ENCODE measurements at places on chromosomes 4 and X.
A peak's percentile ranks its signal among the peaks of the same experiment; 100 is the strongest.

GRCh38 chrX:13015536-13016236 is 28.7 kb downstream of the FAM9C start:
- H3K27ac ChIP-seq: no peak overlapping the region
- peaks cover 55% of the 10 kb centered on the region for H3K4me1 ChIP-seq
- no peak overlapping the region for H3K4me3 ChIP-seq
- peaks cover 6% of the 10 kb centered on the region for H3K36me3 ChIP-seq
- no peak for DNase-seq
- H3K27me3 ChIP-seq: no peaks in the 10 kb centered on the region

GRCh38 chr4:29058531-29058930 is 1661.6 kb upstream of the PCDH7 start:
- H3K27me3 ChIP-seq: no peaks in the 10 kb centered on the region
- no peaks in the 10 kb centered on the region for H3K4me1 ChIP-seq
- no peak overlapping the region for H3K4me3 ChIP-seq
- H3K36me3 ChIP-seq: no peaks in the 10 kb centered on the region

DNA sequence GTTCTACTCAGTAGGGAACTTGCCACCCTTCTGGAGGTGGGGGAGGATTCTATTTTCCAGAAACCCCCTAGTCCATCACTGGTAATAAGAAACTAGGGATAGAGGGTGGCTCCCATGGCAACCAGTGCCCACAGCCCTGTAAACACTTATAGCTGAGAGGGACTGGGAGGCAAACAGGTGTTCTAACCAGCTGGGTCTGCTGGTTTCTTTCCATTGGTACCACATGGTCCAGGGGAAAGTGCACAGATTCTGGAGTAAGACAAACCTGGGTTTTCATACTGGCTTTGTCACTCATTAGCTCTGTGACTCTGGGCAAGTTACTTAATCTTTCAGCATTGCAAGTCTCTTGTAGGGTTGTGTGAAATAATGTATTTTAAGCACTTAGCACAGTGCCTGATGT is 26.9 kb downstream of the IGSF1 start:
- peaks cover 3% of the 10 kb centered on the region for H3K4me1 ChIP-seq
- H3K4me3 ChIP-seq: no peak overlapping the region
- H3K27ac ChIP-seq: no peak overlapping the region
- no peaks in the 10 kb centered on the region for H3K27me3 ChIP-seq

DNA sequence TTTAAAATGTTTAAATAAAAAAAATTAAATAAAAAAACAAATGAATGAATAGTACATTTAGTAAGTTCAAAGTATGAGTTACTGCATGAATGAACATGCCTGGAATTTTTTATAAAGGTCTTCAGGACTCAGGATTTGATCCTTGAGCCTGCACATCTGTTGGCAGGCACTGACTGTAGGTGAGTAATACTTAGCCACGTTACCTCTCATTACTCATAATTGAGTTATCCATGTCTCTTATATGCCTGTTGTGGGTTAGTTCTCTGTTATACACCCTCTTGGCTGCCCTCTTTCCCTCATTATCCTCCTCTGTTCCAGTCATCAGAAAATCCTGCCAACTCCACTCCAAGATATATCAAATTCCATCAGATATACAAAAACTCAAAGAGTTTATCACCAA is 276.0 kb downstream of the FBXW7 start:
- no peak for DNase-seq
- H3K4me3 ChIP-seq: no peak overlapping the region
- H3K36me3 ChIP-seq: peaks cover 5% of the 10 kb centered on the region
- H3K27me3 ChIP-seq: peaks cover 5% of the 10 kb centered on the region
- peaks cover 8% of the 10 kb centered on the region for H3K4me1 ChIP-seq

- H3K4me1 ChIP-seq: peaks cover 2% of the 10 kb centered on the region
- no peak overlapping the region for H3K27ac ChIP-seq
- no peak overlapping the region for H3K4me3 ChIP-seq
- H3K27me3 ChIP-seq: peaks cover 8% of the 10 kb centered on the region
Measured at GRCh38 chr4:159002950-159003349, 99.9 kb upstream of the RAPGEF2 start.

GRCh38 chrX:31349515-31349914 is 277.7 kb upstream of the FTHL17 start:
- H3K4me1 ChIP-seq: no peaks in the 10 kb centered on the region
- H3K27me3 ChIP-seq: no peaks in the 10 kb centered on the region
- no peaks in the 10 kb centered on the region for H3K36me3 ChIP-seq
- no peak overlapping the region for H3K27ac ChIP-seq

DNA sequence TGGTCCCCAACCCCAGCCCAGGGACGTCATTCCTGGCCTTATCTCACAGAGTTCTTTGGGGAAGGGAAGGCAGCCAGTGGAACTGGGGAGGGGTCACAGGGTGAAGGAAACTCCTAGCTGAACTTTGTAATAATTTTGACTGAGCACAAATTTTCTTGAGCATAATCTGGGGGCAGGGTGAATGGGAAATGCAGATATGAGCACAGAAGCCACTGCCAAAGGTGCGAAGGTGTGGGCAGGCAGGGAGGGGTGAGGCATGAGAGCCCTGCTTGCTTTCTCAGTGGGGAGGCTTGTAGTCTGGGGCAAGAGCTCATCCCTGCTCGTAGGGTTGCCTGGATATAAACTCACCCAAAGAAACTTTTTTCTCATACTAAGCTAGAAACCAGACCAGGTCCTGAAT is 34.9 kb downstream of the MGAT4D start:
- peaks cover 16% of the 10 kb centered on the region for H3K27me3 ChIP-seq
- no peaks in the 10 kb centered on the region for H3K4me1 ChIP-seq
- no peak overlapping the region for H3K27ac ChIP-seq
- DNase-seq: no peak
- H3K4me3 ChIP-seq: no peak overlapping the region
- no peaks in the 10 kb centered on the region for H3K36me3 ChIP-seq

DNA sequence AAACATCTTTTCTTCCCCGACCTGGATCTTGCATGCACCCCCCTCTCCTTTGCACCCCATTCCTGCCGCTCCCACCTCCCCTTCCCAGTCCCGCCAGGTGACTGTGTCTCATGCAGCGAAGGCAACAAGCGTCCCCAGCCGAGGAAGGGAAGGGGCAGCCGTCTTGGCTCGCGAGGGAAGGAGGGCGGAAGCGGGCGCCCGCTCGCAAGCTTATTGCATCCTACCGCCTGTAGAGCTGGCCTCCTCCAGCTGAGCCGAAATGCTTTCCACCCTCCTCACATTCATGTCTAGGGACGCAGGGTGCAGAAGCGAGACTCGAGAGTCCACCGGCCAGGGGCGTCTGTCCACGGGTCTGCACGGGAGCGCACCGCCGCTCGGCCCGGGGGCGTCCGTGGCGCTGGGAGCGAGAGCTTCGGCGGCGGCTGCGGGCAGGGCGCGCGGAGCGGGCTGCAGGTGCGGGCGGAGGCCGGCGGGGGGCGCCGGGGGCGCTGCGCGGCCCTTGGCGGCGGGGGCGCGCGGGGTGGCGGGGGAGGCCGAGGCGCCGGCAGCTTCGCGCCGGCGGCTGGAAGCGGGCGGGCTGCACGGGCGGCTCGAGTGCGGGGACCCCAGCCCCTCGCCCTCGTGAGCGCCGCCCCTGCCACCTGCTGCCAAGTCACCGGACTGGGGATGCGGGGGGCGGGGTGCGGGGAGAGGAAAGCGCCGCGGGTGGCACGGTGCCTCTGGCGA is at the start of gene KCNIP4:
Gene KCNIP4, minus strand, starts transcription at position 426 of the 726 bp plus-strand sequence.
- no peaks in the 10 kb centered on the region for H3K4me1 ChIP-seq
- peaks cover 8% of the 10 kb centered on the region for H3K27me3 ChIP-seq
- H3K4me3 ChIP-seq: no peak within 1 kb of the TSS
- H3K27ac ChIP-seq: no peak within 1 kb of the TSS
- no peak for DNase-seq

DNA sequence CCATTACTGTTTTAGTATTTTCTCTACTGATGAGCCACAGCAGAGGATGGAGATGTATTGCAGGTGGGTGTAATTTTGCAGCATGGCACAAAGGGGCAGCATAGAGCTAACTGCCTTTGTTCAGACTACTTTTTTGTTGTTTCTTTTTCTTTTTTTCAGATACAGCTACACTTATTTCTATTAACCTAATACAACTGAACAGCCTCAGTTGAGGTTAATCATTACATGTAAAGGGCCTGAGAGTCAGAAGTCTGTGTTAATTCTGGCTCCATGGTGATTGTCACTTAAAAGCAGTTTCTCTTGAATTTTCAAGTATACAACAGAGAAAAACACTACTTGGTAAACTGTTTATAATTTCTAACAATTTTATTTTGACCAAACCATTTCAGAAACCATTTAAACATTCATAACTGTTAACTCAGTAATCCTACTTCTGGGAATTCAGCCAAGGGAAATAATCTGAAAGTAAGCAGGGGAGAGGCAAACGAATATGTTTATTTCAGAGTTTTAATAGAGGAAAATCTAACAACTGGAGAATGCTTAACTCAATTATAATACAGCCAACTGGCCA is 13.9 kb upstream of the PPEF2 start:
- H3K27me3 ChIP-seq: no peaks in the 10 kb centered on the region
- no peak overlapping the region for H3K27ac ChIP-seq
- peak; percentile 37 for DNase-seq
- peaks cover 35% of the 10 kb centered on the region for H3K36me3 ChIP-seq
- no peaks in the 10 kb centered on the region for H3K4me1 ChIP-seq

- DNase-seq: no peak
- H3K36me3 ChIP-seq: no peaks in the 10 kb centered on the region
- no peak overlapping the region for H3K27ac ChIP-seq
- no peak overlapping the region for H3K4me3 ChIP-seq
Measured at GRCh38 chr4:137455647-137456321, 76.5 kb downstream of the PCDH18 start.

GRCh38 chrX:39752815-39753214 is 344.9 kb downstream of the BCOR start:
- H3K4me1 ChIP-seq: peaks cover 2% of the 10 kb centered on the region
- H3K4me3 ChIP-seq: no peak overlapping the region
- no peaks in the 10 kb centered on the region for H3K36me3 ChIP-seq
- no peak for DNase-seq

DNA sequence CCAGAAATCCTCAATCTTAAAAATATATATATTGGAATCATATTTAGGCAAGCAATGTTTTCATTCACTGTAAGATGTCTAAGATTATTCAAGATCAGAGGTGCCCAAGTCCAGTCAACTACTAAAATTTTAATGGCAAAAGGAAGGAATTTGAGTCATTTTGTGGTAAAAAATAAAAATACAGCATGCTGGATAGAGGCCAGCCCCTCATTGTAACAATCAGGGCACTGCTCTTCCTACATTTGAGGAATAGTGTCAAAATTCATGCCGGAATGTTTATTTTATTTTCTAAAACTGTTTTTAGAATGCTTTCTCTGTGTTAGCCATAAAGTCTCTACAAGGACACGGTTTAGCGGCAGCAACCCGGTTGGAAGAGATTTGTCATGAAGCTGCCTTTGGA is 49.9 kb upstream of the SRD5A3 start:
- no peak overlapping the region for H3K4me3 ChIP-seq
- no peaks in the 10 kb centered on the region for H3K4me1 ChIP-seq
- H3K27ac ChIP-seq: no peak overlapping the region
- H3K27me3 ChIP-seq: peaks cover 16% of the 10 kb centered on the region
- no peaks in the 10 kb centered on the region for H3K36me3 ChIP-seq

GRCh38 chr4:141540643-141541042 is 95.7 kb upstream of the IL15 start:
- no peaks in the 10 kb centered on the region for H3K36me3 ChIP-seq
- H3K27me3 ChIP-seq: no peaks in the 10 kb centered on the region
- DNase-seq: no peak
- H3K4me3 ChIP-seq: no peak overlapping the region
- H3K27ac ChIP-seq: no peak overlapping the region

- H3K27me3 ChIP-seq: no peaks in the 10 kb centered on the region
- no peak for DNase-seq
- H3K4me3 ChIP-seq: no peak overlapping the region
- H3K27ac ChIP-seq: no peak overlapping the region
- H3K36me3 ChIP-seq: no peaks in the 10 kb centered on the region
Measured at GRCh38 chr4:188305690-188306089, 166.4 kb downstream of the TRIML1 start.

DNA sequence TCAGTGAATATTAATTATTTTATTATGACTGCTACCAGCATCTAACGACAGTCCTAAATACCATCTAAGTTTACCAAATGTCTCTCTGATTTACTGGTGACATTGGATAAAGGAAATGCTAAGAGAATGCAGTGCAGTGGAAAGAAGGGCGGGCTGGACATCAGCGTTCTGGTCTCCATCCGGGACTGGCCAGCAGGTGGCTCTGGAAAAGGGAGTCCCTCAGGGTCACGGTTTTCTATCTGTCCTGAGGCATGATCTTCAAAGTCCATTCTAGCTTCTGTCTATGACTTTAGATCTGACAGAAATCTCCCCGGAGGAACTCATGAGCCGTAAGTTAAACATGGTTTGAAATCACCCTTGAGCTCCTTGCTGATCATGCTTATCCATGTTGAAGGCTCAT is 3.3 kb downstream of the TRIM2 start:
- peaks cover 18% of the 10 kb centered on the region for H3K27me3 ChIP-seq
- no peak overlapping the region for H3K27ac ChIP-seq
- DNase-seq: no peak
- no peak overlapping the region for H3K4me3 ChIP-seq
- H3K36me3 ChIP-seq: no peaks in the 10 kb centered on the region

DNA sequence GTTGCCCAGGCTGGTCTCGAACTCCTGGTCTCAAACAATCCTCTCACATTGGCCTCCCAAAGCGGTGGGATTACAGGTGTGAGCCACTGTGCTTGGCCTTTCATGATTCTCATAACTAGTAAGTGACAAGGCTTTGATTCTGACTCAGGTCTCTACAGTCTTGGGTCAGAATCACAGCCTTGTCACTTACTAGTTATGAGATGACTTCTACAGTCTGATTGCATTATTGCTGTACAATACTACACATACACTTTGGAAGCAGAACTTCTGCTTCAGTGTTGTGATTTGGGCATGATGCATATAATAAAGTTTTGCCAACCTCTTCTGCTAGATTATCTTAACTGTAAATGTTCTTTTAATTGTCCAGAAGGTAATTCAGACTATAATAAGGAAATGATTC is 123.3 kb downstream of the KDM6A start:
- DNase-seq: no peak
- no peak overlapping the region for H3K4me3 ChIP-seq
- H3K4me1 ChIP-seq: peaks cover 43% of the 10 kb centered on the region

DNA sequence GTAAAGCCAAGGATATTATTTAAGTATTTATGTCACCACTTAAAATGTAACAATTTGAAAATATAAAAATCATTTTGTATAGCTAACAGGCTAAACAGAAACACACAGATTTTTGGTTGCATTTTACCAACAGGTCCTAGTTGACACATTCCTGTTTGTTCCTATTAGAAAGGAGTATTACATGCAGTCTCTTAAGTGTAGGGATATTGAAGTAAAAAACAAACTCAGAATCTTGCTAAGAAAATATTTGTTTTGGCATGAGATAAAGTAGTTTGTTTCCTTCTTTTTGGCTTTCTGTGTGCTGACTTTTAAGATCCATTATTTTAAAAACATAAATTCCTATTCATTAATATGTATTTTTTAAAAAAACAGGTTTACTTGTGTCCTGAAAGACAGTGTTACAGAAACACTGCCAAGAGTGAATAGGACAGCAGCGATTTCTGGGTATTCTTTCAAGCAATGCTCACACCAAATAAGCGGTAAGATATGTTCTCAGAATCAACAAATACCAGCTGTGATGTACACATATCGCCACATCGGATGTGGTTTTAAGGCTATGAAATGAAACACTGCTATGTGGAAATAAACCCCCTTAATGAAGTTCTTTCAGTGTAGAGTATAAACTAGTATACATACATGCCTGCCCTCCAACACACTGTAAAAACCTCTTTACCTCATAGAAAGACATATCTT is 6.9 kb downstream of the F11 start:
- H3K4me1 ChIP-seq: no peaks in the 10 kb centered on the region
- no peak overlapping the region for H3K27ac ChIP-seq
- no peak overlapping the region for H3K4me3 ChIP-seq
- H3K36me3 ChIP-seq: no peaks in the 10 kb centered on the region

Data from activated CD4-positive, alpha-beta memory T cell treated with anti-CD3 and anti-CD28 coated beads, Interleukin-2, amount 10 ng/mL, durations not matched to agents 7 days and 5 days (primary cell).